NCI-H510A treated with DMSO at 0.1 percent for 48 hours (cell line): ENCODE measurements at places on chromosomes 2 and 18.

DNA sequence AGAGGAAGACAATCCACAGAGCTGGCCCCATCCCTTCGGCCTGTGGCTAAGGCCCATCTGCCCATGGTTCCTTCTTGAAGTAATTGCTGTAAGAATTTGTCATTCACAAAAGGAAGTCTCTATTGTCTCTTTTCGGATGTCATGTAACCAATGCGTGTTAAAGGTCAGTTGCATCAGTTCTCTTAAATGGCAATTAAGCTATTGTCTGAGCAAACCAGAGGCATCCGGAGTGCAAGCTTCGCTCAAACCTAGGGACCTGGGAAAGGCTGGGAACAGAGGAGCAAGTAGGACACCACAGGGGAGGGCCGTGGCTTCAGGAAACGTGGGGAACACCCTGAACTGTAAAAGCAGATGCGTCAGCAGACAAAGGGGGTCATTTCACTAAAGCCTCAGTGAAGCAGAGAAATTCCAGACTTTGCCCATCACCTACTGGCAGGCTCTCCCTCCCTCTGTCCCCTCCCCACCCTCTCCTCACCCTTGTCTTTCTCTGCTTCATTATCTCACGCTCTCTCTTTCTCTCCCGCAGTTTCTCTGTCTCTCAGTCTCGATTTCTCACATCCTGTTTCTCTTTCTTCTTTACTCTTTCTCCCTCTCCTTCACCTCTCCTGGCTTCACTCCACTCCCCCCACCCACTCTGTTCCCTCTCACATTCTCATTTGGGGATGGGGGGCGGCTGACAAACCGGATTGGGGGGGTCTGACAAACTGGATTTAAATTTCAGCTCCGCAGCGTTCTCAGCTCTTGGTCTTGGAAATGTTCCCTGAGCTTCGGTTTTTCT is 204.6 kb upstream of the TNP1 start:
- no peak for DNase-seq

GRCh38 chr2:74415762-74416395 is 5.5 kb downstream of the C2orf81 start:
- DNase-seq: no peak

DNA sequence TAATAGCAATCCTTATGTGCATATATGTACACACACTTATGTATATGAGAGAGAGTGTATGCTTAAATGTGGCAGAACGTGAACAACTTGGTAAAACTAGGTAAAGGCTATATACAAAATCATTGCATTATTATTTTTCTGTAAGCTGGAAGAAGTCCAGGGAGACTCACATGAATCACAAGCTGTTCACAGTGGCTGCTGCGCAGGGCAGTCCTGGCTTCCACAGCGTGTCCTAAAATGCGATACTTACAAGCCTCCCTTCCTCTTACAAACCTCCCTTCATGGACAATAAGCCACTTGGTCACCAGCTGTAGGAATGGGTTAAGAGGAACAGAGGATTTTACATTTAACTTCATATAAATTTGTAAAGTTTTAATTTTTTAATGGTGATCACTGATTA is 114.9 kb upstream of the AGAP1 start:
- no peak for DNase-seq

GRCh38 chr2:168698969-168699368 is 103.5 kb upstream of the NOSTRIN start:
- DNase-seq: no peak

DNA sequence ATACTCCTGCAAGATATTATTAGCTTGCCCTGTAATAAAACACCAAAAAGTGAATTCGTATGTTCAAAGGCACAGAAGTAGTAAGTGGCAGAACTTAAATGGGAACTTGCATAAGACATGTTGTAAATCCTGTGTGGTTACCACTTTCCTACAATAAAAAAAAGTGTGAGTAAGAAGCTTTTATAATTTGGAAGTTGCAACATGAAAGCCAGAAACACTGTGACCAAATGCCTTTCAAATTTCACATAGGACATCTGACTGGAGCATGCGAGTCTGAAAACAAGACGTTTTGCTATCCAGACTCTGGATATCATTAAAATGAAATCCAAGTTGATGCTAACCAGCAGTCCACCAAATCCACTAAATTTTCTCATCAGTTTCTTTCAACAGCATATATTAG is 886.2 kb upstream of the NRXN1 start:
- no peak for DNase-seq

- DNase-seq: no peak
Measured at GRCh38 chr2:101200676-101201075, 49.5 kb upstream of the TBC1D8 start.

GRCh38 chr2:159961037-159961436 is 101.4 kb downstream of the PLA2R1 start:
- DNase-seq: no peak

- DNase-seq: no peak
Measured at GRCh38 chr2:212626371-212626918, 87.8 kb upstream of the ERBB4 start.

DNA sequence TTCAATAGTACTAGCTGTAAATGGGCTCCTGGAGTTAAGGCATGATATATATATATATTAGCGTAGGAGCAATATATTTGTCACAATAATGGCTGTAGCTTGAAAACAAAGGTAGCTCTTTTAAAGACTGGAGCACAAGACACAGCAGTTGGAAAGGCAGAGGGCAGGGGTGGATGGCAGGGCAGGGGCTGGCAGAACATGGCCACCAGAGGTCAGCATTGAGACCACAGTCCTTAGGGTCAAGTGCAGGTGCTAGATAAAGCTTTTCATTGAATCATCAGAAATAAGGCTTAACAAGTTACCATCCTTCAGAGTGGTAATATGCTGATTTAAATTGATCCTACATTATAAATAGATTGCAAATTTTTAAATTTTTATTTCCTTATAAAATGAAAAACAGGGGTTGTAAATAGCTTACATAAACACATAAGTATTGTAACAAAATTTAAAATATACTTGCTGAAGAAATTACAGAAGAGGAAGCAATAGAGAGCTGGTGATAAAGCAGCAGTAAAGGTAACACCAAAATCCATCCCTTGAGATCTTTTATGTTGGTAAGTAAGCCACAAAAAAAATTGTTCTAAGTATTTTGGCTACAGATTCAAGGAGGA is 161.2 kb upstream of the PIEZO2 start:
- DNase-seq: peak; percentile 41

GRCh38 chr18:10405014-10405493 is 49.4 kb upstream of the APCDD1 start:
- no peak for DNase-seq

DNA sequence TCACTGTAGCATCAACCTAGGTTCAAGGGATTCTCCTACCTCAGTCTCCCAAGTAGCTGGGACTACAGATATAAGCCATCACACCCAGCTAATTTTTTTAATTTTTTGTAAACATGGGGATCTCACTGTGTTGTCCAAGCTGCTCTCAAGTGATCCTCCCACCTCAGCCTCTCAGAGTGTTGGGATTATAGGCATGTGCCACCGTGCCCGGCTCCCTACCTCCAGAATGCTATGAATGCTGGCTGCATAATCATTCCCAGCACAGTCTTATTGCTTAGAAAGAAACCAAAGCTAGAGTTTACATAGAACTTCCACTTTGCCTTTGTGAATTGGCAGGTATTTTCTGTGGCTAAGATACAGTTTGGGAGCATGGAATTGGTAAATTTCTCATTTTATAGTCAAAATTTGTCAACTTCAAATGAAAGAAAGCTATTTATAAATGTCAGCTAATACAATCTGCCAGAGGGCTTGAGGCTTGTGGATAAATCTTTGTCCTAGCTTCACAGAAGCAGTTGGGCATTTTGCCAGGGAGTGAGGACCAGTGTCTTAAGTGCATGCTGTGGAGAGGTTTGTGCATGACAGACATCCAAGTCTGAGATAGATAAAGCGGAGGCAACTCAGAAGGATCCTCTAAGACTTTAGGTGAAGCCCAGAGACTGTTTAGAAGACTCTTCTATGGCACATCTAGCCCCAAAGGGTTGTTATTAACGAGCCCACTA is 175.4 kb downstream of the ANTXR1 start:
- no peak for DNase-seq

DNA sequence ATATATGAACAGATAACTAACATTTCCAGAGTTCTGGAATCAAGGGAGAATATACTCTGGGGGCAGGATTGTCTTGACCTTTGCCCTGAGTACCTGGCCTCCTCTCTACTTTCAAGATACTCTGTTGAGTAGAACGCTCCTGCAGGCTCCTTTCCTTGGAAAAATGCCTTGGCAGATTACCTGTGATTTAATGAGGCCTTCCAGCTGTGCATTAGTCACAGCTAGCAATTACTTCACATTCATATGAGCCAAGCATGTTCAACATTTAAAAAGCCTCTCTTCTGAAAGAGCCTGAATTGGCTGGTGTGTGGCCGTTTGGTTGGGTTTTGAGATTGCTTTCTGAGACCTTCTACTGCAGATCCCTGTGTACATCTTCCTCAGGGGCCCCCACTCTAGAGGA is 142.2 kb downstream of the PLCL1 start:
- DNase-seq: no peak

GRCh38 chr18:78914249-78914935 is 65.2 kb upstream of the SALL3 start:
- DNase-seq: no peak

DNA sequence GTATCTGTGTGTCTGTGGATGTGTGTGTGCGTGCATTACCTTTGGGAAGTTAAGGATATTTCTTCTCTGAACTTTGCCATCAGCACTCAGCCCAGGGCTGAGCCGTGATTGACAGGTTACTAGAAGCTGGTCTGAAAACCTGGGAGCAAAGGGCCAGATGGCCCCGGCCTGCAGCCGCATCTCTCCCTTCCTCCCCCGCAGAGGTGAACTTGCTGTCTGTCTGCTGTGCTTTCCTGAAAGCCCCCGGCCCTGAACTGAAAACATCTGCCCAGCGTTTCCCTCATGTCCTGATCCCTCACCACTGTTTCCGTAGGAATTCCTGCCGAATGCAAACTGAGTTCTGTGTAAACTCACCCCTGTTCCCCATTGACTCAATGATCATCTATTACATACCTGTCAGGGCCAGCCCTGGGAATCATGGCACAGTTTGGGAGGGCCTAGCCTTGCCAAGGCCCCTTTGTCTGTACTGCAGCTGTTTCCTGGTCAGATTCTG is 45.8 kb downstream of the MYCN start:
- DNase-seq: no peak

GRCh38 chr18:22108674-22109073 is 60.7 kb upstream of the GATA6 start:
- no peak for DNase-seq

GRCh38 chr2:201911372-201911771 is 105.0 kb downstream of the CDK15 start:
- no peak for DNase-seq

- DNase-seq: no peak
Measured at GRCh38 chr2:169464882-169465281, 14.4 kb upstream of the BBS5 start.

GRCh38 chr2:176997792-176998169 is 214.8 kb upstream of the HNRNPA3 start:
- DNase-seq: no peak

- DNase-seq: no peak
Measured at GRCh38 chr2:180334514-180334913, 327.4 kb upstream of the CWC22 start.

GRCh38 chr2:175620106-175620505 is 382.0 kb downstream of the LNPK start:
- DNase-seq: no peak

DNA sequence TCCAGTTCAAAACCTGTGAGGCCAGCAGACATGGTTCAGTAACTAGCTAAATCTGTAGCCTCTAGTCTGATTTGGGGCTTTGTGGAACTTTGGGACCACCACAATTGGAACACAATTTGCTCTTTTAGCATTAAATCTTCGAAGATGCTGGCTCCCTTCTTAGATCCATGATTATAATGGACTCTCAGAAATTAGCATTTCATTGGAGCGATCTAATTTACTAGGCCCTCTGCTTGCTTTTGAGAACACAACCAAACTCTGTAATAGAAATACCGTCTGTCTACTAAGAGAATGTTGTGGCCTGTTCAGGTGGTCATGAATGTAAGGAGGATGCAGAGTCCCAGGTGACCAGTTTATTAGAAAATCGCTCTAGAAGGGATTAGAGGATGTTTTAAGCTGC is 70.2 kb upstream of the LYPD6B start:
- DNase-seq: no peak

GRCh38 chr2:197198890-197199289 is 111.7 kb downstream of the ANKRD44 start:
- DNase-seq: no peak

DNA sequence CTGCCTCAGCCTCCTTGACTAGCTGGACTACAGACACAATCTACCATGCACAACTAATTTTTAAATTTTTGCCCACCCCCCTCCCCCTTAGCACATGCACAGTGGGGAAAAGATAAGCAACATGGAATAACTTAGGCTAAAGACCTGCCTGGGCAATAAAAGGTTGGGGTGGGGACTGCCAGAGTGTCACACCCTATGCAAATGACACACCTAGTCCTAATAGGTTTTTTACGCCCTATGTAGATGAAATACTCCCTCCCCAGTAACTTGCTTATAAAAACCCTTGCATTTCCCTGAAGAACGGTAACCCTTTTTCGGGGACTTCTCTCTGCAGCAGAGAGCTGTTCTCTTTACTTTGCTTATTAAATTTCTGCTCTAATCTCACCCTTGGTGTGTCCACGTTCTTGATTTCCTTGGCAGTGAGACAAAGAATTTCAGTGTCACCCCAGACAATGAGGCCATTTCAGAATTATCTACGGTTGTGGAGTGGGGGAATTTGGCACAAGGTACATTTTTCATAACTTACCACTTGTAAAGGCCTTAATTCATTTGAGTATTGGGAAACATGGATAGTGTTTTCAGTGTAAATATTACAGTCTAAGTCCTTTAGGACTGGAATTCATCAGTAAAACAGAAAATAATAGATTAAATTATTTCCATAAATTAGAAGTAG is 109.2 kb downstream of the NOL4 start:
- DNase-seq: no peak

DNA sequence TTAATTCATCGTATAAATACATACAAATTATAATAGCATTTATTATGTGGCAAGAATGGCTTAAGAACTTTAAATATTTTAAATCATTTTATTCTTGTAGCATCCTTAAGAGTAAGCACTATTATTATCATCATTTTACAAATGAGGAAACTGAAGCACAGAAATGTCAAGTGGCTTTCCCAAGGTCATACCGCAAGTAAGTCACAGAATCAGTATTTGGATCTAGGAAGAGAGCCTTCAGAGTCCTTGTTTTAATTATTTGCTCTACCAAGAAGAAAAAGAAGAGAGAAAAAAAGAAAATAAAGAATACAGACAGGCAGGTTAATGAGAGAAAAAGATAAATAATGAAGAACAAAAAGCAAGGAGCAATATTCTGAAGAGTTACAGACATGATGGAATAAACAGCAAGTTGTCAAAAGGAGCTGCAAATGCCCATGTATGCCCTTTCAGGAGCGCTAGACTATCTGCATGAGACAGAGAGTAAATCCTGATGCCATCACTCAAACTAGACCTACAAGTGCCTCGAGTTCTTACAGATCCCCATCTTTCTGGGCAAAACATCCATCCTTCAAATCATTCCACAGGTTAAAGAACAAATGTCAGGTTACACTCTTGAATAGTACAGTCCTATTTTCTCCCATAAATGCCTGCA is 57.8 kb upstream of the ETAA1 start:
- no peak for DNase-seq
